ENCODE measurements at places on chromosomes 12 and 14.

DNA sequence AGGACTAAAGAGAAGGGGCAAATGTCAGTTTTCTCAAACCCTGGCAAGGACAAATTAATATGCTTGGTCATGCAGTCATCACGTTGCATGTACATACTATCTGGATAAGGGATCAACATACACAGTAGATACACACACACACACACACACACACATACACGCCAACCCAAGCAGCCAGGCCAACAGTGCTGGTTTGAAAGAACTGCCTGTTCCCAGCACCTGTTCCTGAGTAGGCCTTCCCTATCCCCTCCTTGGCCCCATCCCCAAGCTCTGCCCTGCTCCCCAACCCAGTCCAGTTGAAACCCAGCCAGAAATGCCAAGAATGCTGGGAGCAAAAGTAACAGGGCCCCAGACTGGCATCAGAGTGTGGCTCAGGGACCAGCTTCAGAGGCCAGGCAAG lies 4.4 kb downstream of the ITGA7 start:
- peak; percentile 80 for DNase-seq
- H3K27ac ChIP-seq, result peak overlapping the region; percentile 95
- H3K27me3 ChIP-seq, result no peaks in the 10 kb centered on the region
- H3K4me3 ChIP-seq, result peak overlapping the region; percentile 85
- H3K4me1 ChIP-seq, result peaks cover 2% of the 10 kb centered on the region
- peaks cover 31% of the 10 kb centered on the region for H3K36me3 ChIP-seq

DNA sequence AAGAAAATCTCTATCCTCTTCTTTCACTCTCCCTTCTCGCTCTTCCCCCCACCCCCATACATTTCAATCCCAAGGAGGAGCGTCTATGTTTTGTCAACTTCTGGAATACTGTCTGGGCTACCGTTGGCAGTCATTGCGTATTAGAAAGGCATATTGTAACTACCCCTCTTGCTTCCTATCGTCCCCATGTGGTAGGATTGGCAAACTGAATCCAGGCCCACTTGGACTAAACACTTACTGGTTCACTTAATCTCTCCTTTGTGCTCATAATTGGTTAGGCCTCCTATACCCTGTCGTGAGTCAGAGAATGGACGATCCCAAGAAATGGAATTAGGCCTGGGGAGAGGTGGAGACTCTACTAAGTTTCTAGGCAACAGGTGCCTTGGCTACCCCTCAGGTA lies 68.8 kb upstream of the SLC8A3 start:
- no peak for DNase-seq
- H3K36me3 ChIP-seq, result no peaks in the 10 kb centered on the region
- H3K4me1 ChIP-seq, result no peaks in the 10 kb centered on the region
- H3K27me3 ChIP-seq, result no peaks in the 10 kb centered on the region

DNA sequence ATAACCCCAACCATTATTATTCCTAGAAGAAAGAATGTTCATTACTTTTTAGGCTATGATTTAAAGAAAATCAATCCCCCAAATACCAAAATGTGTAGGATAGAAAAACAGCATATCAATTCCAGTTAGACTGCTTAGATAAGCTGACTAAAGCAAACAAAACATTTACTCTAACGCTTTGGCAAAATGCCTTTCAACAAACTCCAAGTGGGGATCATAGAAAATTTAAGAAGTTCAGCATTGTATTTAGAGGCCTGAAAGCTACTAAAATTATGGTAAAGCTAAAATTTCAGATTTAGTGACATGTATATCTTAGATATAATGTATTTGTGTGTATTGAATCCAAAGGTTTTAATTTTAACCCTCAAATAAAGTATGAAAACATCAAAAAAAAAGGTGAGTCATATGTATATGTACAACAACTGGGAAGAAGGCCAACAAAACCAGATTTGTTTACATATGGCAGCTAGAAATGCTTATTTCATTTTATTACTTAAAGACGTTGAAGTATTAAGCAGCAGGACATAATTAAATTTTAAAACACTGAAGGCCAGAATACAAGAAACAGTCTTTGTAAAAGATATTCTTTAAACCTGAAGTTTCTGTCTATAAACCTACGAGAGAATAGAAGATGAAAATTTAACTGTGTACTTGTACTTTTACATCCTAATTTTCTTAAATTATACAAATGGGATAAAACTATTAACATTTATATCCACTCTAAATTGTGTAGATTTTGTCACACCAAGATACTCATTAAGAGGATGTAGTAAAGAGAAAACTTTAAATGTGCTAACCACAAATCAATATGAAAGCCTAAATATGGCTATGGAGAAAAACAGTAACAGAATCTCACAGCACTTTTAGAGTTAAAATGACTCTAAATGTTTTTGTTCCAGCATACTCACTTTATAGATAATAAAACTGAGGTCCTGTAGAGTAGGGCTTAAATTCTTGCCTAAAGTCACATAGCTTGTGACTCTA lies 71.4 kb downstream of the SLC41A2 start:
- H3K4me3 ChIP-seq, result no peak overlapping the region
- peaks cover 16% of the 10 kb centered on the region for H3K4me1 ChIP-seq

- H3K27ac ChIP-seq, result peak overlapping the region; percentile 75
- no peak for DNase-seq
- no peaks in the 10 kb centered on the region for H3K27me3 ChIP-seq
- H3K4me3 ChIP-seq, result no peak overlapping the region
- H3K4me1 ChIP-seq, result peaks cover 67% of the 10 kb centered on the region
- H3K36me3 ChIP-seq, result no peaks in the 10 kb centered on the region
Observed at GRCh38 chr12:108724054-108724889, 7.0 kb downstream of the CORO1C start.

GRCh38 chr12:131828671-131829355 lies 620 bp downstream of the MMP17 start:
- peak overlapping the region; percentile 50 for H3K4me3 ChIP-seq
- peaks cover 23% of the 10 kb centered on the region for H3K4me1 ChIP-seq
- peaks cover 29% of the 10 kb centered on the region for H3K27me3 ChIP-seq
- DNase-seq, result no peak
- H3K27ac ChIP-seq, result no peak overlapping the region

DNA sequence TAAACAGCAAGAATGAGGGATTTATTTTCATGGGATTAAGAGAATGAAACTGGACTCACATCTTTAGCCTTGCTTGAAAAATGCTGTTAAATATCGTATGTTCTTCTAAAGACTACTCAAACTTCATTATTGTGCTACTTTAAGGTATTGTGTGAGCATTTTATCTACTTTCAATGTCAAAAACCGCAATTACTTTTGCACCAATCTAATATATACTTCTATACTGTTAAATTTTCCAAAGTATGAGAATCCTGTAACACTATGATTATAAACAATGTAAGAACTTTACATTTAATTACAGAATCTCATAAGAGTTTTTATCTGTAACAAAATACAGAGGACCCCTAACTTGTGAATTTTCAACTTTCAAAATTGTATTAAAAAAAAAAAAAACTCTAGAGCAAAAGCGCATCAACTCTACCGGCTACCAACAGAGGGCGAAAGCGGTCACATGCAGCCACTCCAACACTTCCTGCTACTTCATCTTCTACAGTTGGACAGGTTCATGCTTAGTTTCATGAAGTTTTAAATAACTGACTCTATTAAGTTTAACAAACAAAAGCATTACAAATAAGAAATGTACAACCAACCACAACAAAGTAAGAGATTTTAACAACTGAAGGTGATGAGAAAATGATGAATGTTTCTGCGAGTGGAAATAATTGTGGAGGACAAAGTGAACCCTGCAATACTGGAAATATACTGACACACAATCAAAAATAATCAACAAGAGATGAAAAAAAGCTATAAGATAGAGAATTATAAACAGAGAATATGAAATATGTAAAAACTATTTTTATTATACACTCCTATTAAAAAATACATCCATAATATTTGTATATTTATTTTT lies 210.9 kb downstream of the MED13L start:
- no peaks in the 10 kb centered on the region for H3K4me1 ChIP-seq
- no peak overlapping the region for H3K4me3 ChIP-seq
- no peaks in the 10 kb centered on the region for H3K27me3 ChIP-seq
- DNase-seq, result no peak
- H3K27ac ChIP-seq, result no peak overlapping the region

DNA sequence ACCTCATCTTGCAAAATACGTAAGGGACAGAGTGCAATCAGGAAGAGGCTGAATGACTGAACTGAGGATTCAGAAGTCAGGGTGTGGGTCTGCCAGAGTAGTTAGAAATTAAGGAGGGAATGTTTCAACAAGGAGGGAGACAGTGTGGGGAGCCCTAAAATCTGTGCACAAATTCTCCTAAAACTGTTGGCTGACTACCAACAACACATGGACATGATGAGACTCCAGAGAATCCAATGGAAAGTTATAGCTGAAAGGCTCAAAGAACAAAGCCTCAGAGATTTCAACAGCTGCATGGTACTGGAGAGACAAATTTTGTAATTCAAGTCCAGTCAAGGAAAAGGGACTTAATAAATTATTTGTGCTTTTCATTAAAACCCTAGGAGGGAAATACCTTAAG lies 36.1 kb upstream of the NEDD1 start:
- no peaks in the 10 kb centered on the region for H3K27me3 ChIP-seq
- no peak overlapping the region for H3K27ac ChIP-seq
- no peaks in the 10 kb centered on the region for H3K36me3 ChIP-seq
- H3K4me3 ChIP-seq, result no peak overlapping the region
